Small intestine (tissue), 16 donors: ENCODE measurements at places on chromosomes 3 and 15.

DNA sequence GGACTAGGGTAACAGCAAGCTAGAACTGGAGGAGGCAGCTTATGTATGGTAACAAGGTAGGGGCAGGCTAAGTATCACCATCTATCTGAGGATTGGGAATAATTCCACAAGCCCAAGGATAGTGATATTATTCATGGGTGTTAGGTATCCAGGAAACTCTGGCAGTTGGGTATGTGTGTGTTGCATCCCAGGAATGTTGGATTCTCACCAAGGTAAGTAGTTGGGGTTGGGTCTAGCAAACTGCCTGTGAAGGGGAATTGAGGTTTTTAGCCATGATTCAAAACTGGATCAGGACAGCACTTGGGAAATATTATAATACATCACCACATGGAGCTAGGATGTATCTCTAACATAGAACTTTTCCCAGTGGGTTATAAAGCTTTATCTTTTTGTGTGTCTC, 626.4 kb upstream of the GOLIM4 start:
- H3K36me3 ChIP-seq, result no peaks in the 10 kb centered on the region
- no peak overlapping the region for H3K4me3 ChIP-seq
- no peaks in the 10 kb centered on the region for H3K27me3 ChIP-seq
- DNase-seq, result no peak
- H3K4me1 ChIP-seq, result no peaks in the 10 kb centered on the region

GRCh38 chr15:92028389-92028724, 174.8 kb downstream of the SLCO3A1 start:
- DNase-seq, result no peak
- peaks cover 2% of the 10 kb centered on the region for H3K4me1 ChIP-seq
- no peak overlapping the region for H3K27ac ChIP-seq
- H3K4me3 ChIP-seq, result no peak overlapping the region
- no peaks in the 10 kb centered on the region for H3K27me3 ChIP-seq

GRCh38 chr3:23431764-23432163, 228.6 kb downstream of the UBE2E2 start:
- H3K4me3 ChIP-seq, result no peak overlapping the region
- H3K4me1 ChIP-seq, result no peaks in the 10 kb centered on the region
- H3K27ac ChIP-seq, result no peak overlapping the region
- no peaks in the 10 kb centered on the region for H3K36me3 ChIP-seq
- H3K27me3 ChIP-seq, result no peaks in the 10 kb centered on the region

DNA sequence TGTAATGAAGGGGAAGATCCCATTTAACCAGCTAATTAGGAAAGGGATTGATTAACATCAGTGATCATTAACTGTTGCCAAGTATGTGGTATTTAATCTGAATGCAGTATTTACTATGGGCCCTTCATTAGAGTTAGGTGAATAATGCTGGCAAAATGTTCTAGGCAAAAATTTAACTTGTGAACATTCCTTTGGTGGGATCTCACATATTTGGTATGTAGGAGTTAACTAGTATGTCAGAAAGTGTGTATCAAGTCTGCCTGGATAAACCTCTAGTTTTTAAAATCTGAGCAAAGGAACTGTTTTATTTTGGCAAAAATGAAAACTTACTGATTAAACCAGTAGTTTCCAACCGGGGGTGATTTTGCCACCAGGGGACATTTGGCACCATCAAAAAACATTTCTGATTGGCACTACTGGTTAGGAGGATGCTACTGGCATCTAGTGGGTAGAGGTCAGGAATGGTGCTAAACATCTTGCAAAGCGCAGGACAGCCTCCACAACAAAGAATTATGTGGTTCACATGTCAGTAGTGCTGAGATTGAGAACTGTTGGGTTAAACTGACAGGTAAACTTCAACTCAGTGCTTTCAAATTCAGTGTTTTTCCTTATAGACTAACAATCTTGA, 22.5 kb downstream of the LRTM1 start:
- no peak overlapping the region for H3K4me3 ChIP-seq
- no peaks in the 10 kb centered on the region for H3K27me3 ChIP-seq
- no peak for DNase-seq
- H3K27ac ChIP-seq, result no peak overlapping the region
- H3K4me1 ChIP-seq, result no peaks in the 10 kb centered on the region

DNA sequence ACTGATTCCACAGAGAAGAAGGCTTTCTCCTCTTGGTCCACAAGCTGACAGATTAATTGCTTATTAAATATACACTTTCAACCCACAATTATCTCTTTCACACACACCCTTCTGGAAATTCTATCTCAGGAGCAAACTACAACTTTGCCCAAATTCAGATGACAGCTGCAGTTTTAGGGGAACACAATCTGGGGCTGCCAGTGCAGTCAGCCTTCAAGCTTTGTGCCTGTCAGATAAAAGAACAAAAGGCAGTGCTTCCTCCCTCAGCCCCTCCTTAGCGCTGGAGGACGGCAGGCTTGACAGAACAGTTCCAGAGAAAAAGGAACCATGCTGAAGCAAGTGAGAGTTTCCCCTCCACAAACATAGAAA, 99.6 kb downstream of the TMCC1 start:
- H3K4me3 ChIP-seq, result no peak overlapping the region
- H3K36me3 ChIP-seq, result no peaks in the 10 kb centered on the region
- peaks cover 5% of the 10 kb centered on the region for H3K4me1 ChIP-seq
- DNase-seq, result peak; percentile 29
- H3K27ac ChIP-seq, result no peak overlapping the region
- H3K27me3 ChIP-seq, result no peaks in the 10 kb centered on the region

- H3K4me3 ChIP-seq, result no peak overlapping the region
- no peaks in the 10 kb centered on the region for H3K27me3 ChIP-seq
- DNase-seq, result no peak
- peaks cover 21% of the 10 kb centered on the region for H3K4me1 ChIP-seq
- no peaks in the 10 kb centered on the region for H3K36me3 ChIP-seq
- H3K27ac ChIP-seq, result peak overlapping the region; percentile 44
Measured at GRCh38 chr15:85625166-85625830, 169.4 kb downstream of the KLHL25 start.

DNA sequence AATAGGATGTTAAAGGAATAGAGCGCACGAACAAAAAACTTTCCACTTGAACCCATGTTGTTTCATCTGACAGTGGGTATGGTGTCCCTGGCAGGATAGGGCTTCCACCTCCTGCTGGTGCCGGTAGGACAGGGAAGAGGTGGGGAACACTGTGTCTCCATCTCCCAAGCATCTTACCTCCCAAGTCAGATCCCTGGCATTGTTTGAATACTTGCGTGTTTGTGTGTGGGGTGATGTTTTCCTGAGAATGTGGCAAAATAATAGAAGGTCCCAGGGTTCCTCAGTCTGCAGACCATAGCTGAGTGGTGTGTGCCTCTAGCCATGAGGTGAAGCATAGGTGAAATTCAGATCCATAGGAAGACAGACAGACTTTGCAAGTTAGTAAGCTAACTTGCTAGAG, 119.4 kb downstream of the IGF1R start:
- no peak overlapping the region for H3K27ac ChIP-seq
- H3K4me3 ChIP-seq, result no peak overlapping the region
- peaks cover 8% of the 10 kb centered on the region for H3K4me1 ChIP-seq
- no peaks in the 10 kb centered on the region for H3K36me3 ChIP-seq
- H3K27me3 ChIP-seq, result no peaks in the 10 kb centered on the region
